H4 (cell line): ENCODE measurements at places on chromosomes 3 and 15.

- no peak for DNase-seq
Observed at GRCh38 chr3:72171463-72171881, 386.5 kb upstream of the PROK2 start.

- peak; percentile 25 for DNase-seq
Observed at GRCh38 chr15:79185199-79185598, 94.6 kb upstream of the RASGRF1 start.

DNA sequence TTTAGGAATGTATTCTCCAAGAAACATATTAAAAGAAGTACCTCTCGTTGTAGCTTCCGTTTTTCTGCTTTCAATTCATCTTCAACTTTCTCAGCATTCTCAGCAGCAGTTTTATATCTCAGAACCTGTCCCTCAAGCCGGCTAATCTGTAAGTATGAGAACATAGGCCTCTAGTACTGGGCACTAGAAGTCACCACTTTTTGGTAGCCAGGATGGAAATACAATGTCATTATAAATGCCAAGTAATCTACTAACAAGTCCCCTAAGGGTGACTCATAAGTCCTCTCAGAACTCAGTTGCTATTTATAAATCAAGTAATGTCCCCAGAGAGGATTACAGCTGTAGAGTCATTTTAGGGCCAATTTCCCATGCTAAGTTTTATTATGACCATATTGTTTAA, 61.1 kb downstream of the MLH1 start:
- DNase-seq, result peak; percentile 21

GRCh38 chr3:10774129-10774670, 41.8 kb upstream of the SLC6A11 start:
- no peak for DNase-seq

GRCh38 chr15:65346856-65347598, 30.8 kb downstream of the IGDCC3 start:
- no peak for DNase-seq
